ENCODE measurements at places on chromosomes 12 and 14.

DNA sequence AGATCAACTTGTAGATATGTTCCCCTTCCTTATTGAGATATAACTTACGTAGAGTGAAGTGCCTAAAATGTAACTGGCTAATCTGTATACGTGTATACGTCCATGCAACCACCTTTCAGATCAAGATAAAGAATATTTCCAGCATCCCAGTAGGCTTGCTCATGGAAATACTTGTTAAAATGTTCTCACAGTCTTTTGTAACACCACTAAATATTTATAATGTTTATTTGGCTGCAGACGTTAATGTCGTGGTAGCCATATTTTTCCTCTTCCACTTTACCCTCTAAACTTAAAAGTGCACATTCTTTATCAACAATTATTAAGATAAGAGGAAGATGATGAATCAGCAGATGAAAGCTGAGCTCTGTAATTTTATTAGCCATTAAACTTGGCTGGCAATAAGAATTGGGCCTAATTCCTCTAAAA lies 447.4 kb downstream of the AEBP2 start:
- no peak for DNase-seq

- DNase-seq = peak; percentile 95
These were observed 6.2 kb downstream of the AMN start for GRCh38 chr14:102928412-102929240.

GRCh38 chr14:88233915-88234314 lies 89.2 kb downstream of the KCNK10 start:
- DNase-seq = peak; percentile 16

- no peak for DNase-seq
These were observed 35.2 kb upstream of the RNASE1 start for GRCh38 chr14:20837831-20838230.

- no peak for DNase-seq
These were observed 51.9 kb downstream of the SUSD6 start for GRCh38 chr14:69663300-69663643.

GRCh38 chr14:53055003-53055402 lies 98.1 kb downstream of the DDHD1 start:
- DNase-seq = peak; percentile 76

GRCh38 chr14:88749139-88749538 lies 43.6 kb downstream of the EML5 start:
- no peak for DNase-seq

- peak; percentile 20 for DNase-seq
These were observed 235.5 kb downstream of the PAWR start for GRCh38 chr12:79455286-79455685.
